ENCODE measurements at places on chromosomes 11 and 22. TPM values are rescaled to one million over a fixed set of nuclear protein-coding genes. Genes with fewer than 3 reads are reported as not detected.

GRCh38 chr11:78147807-78148206 lies 8.4 kb upstream of the ALG8 start:
- DNase-seq: no peak

DNA sequence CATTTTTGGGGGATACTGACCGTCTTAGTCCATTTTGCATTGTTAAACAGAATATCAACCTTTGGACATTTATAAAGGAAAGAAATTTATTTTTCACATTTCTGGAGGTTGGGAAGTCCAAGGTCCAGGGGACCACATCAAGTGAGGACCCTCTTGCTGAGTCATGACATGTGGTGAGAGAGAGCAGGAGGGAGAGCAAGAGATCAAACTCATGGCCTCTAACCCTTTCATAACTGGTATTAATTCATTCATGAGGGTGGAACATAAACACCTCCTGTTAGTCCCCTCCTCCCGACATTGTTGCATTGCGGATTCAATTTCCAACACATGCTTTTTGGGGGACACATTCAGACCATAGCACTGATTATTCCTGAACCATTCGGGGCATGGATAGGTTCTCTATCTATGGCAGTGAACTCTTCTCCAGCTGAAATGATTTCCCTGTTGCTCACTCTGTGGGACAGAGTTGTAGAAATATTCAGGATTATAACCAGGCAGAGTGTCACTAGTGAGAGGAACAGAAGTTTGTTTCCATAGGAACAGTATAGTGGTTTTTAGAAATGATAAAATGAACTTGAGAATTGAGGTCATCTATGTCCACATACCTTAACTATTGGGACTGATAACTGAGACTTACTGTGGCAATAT lies 88.2 kb upstream of the OR9Q1 start:
- DNase-seq: no peak

CYTH4 gene
- 0.11 TPM for total RNA-seq

- peak; percentile 83 for DNase-seq
These were observed 28.5 kb downstream of the MAFF start for GRCh38 chr22:38230108-38230825.

DNA sequence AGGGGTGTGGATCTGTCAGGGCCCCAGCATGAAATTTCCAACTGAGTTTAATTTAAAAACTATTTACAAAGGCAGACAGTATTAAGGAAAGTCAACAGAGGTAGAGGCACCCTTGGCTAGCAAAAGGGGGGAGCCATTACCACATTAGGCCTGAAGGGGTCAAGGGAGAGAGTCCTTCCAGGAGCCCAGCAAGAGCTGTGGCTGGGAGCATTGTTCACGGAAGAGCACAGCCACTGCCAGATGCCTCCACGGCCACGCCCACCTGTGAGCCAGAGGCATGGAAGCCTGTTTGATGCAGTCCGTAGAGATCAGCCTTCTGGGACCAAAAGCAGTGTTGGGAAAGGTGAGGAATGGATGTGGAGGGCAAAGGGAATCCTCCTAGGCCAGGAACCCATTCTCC lies 102.6 kb downstream of the GALNT18 start:
- DNase-seq: peak; percentile 16

Data from SK-MEL-5 (cell line).